ENCODE measurements at places on chromosomes 3 and 15.

- no peak for DNase-seq
Measured at GRCh38 chr15:99402014-99402729, 150.9 kb downstream of the LRRC28 start.

- no peak for DNase-seq
Measured at GRCh38 chr3:33887478-33887877, 89.0 kb downstream of the PDCD6IP start.

GRCh38 chr3:150925751-150926201 is 20.5 kb upstream of the MINDY4B start:
- no peak for DNase-seq

DNA sequence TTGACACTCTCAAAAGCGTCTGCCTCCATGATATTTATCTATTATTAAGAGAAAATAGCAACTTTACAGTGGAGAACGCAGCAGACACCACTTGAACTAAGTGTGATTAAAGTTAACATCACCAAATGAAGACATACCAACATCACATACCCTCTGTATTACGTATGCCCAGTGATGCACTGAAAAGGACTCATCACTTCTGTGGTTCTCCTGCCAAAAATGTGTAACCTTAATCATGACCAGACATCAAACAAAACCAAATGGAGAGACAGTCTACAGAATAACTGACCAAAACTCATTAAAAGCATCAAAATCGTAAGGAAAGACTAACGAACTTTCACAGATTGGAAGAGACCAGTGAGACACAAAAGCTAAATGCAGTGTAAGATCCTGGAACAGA is 103.2 kb downstream of the PPP2R3A start:
- no peak for DNase-seq

- no peak for DNase-seq
Measured at GRCh38 chr15:33021806-33022389, 172.6 kb downstream of the FMN1 start.

DNA sequence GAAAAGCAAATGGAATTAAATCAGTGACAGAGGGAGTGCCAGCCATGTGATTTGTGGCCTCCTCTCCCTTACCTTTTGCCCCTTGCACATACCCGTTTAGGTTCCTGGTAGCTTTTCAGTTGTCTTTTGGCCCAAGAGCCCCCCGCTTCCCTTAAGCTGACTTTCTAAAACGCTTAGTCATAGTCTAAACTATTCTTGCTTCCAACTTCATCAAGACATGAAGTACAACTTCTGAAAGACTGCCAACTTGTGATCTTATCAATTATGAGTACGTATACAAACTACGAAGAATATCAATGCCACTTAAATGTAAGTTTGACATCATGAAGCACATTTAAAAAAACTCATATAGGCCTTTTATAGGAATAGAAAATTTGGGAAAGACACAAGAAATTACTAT is 61.9 kb downstream of the EIF3J start:
- no peak for DNase-seq

GRCh38 chr3:196706327-196706726 is 5.7 kb downstream of the CEP19 start:
- no peak for DNase-seq

DNA sequence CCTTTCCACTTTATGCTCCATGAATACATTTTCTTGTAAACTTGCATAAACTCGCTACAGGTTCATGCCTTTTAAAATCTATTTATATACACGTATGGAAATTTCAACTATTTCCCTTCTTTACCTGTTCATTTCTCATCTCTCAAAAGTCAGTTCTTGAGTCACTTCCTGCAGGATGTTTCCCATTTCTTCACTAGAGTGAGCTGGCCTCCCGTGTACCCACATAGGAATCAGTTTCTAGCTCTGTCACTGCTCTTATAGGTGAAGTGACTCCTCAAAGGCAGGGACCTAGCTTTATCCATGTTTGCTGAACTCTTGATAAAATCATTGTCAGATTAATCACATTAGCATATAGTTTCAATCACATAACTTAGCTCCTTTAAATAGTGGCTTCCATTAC is 259.7 kb downstream of the EPHA3 start:
- no peak for DNase-seq

GRCh38 chr3:182967218-182968204 is 12.8 kb downstream of the DCUN1D1 start:
- no peak for DNase-seq

DNA sequence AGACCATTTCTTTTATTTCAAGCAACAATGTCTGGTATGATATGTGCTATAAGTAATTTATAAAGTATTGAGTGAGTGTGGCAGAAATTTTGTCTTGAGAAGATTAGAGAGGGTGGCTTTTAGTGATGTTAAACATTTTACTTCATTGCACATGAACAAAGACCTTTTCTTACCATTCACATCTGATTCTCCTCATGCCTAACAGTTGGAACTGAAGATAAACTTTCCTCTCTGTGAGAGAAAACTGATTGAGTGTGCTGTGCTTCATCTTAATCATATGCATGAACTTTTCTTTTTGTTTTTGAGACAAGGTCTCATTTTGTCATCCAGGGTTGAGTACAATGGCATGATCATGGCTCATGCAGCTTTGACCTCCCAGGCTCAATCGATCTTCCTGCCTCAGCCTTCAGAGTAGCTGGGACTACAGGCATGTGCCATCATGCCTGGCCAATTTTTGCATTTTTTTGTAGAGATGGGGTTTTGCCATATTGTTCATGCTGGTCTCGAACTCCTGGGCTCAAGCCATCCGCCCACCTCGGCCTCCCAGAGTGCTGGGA is 377.7 kb upstream of the GOLIM4 start:
- no peak for DNase-seq

GRCh38 chr15:70259640-70260508 is 162.2 kb upstream of the TLE3 start:
- no peak for DNase-seq

GRCh38 chr3:149512073-149512782 is 37.7 kb downstream of the TM4SF4 start:
- DNase-seq = no peak

DNA sequence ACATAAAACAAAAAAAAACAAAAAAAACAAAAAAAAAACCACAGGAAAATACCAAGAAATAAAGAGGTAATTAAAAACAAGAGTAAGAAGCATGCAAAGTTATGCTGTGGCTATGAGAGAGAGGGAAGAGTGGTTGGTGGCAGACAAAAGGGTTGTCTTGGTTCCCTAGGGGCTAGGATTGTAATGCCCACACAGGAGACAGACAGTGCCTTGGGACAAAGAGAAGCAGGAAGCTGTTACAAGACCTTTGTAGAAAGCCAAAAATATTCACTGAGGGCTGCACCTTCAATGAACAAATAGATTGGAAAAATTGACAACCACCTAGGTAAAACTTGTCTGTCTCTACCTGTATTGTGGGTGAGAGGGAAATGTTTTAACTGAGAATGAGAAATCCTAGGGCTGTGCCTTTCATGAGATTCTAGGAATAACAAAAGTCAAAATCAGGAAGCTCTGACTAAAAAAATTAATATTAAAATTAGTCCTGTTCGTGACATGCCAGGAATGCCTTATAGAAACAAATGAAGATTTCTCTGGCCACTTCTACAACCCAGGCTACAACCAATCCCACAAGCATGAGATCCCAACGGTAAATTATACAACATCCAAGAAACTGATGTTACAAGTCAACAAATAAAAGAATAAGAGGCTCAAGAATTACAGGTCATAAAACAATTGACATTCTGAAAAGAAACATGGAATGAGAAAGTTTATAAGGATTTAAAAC is 45.0 kb upstream of the PRICKLE2 start:
- no peak for DNase-seq

DNA sequence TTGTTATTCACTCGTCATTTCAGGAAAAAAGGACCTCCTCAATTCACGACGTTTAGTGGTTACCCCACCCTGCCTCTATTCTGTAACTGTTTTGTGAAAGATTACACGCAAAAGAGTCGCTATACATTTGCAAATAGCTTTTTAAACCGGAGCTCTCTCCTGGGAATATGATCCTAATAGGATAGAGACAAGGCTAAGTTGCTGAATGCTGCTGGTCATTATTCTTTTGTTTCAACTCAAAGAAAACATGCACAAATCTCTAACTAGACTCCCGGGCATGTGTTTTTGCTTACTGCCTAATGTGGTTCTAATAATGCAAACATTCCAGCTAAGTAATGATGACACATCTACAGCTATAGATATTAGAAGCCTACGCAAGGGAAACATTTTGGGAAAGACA is 214.6 kb upstream of the MDFIC2 start:
- DNase-seq = no peak

DNA sequence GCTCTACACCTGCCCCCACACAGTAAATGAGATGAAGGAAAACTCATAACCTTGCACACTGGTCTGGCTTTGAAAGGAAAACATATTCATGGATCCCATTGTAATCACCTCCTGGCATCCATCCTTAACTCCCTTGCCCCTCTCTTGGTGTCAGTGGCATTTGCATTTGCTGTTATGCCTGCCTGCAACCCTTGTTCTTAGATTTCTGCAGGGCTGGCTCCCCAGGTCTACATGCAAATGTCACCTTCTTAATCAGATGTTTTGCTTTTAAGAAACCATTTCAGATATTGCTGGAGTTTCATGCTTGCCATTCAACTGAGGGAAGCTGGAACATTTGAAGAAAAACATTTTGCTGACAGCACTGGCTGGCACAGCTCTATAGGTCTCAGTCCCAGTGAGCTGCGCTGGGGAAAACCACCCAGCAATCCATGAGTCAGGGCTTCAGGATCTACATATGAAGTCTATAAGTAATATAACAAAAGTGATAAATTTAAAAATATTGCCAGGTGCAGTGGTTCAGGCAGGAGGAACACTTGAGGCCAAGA is 19.1 kb downstream of the LRRC2 start:
- no peak for DNase-seq

- no peak for DNase-seq
Measured at GRCh38 chr3:26437678-26438077, 184.9 kb upstream of the LRRC3B start.

GRCh38 chr15:64776402-64776786 is 1.0 kb upstream of the RBPMS2 start:
- DNase-seq = no peak

- no peak for DNase-seq
Measured at GRCh38 chr3:124814620-124815421, 72.3 kb downstream of the ITGB5 start.

- DNase-seq = no peak
Measured at GRCh38 chr3:29381595-29381994, 100.7 kb downstream of the RBMS3 start.

GRCh38 chr15:39885099-39885777 is 34.8 kb downstream of the GPR176 start:
- DNase-seq = no peak

DNA sequence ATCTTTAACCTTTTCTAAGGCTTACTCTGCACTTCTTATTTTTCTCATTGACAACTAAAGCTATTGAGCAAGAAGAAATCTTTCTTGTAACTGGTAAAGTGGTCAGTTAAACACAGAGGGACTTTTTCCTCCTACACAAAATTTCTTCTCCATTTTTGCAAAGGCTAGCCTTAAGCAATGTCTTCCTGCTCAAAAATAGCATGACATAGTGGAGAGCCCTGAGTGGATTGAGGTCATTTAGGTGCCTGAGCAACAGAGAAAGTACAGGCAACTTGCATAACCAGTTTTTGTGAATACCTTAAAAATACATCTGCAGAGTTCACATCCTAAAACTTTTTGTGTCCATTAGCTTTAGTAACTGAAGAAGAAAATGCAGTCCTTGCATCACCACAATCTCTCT is 144.7 kb upstream of the TTC14 start:
- no peak for DNase-seq

DNA sequence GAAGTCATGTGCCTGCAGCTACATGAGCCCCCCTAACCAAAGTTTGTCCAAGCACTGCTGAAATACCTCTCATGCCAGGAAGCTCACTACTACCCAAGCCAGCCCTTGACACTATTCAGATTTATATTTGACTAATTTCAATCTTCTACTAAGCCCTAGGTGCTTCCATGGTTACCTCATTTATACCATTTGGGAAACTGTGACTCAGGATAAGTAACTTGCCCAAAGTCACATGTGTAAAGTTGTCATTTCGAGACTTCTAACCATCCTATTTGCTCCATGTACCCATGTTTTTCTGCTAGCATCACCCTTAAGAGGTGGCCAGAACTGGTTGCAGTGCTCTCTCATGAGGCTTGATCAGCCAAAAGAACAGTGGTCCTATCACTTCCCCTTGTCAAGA is 20.7 kb upstream of the TIMP4 start:
- DNase-seq = no peak

DNA sequence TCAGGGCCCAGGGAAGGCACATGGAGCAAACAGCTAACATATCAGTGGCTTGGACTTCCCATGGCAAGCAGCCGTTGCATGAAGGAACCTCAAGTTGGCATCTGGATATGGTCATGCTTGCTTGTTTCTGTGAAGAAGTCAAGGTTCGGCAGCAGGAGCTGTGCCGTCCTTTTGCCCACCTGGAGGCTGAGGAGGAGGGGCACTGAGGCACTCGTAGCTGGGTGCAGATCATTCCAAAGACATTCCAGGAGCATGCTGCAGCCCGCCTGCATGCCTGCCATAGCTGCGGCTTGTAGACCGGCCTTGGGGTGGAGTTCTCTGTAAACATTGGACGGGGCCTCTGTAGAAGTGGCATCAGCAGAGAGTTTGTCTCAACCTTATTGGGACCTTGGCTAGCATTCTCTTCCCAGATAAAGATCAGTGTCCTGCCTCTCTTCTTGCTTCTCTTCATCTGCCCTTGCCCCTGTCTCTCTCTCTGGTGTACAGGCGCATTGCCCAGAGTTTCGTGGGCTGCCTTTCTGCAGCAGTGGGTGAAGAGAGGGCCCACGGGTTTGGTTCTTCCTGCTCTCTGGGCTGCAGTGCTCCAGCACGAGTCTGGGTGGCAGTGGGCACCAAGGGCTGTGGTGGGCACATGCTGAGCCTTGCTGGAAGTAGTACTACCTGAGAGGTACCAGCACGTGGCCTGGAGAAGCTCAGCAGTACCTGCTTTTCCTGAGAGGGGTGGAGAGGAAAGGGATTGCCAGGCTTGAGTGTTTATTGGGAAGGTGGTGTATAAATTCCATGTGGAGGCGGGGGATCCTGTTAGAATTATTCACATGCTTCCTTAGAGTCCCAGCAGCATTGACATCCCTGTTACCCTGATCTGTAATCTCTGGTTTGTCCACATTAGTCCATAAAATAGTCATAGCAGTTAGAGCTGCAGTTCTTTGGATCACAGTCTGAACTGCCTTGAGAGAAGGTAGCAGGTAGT is 49.4 kb downstream of the CHCHD6 start:
- DNase-seq = no peak

DNA sequence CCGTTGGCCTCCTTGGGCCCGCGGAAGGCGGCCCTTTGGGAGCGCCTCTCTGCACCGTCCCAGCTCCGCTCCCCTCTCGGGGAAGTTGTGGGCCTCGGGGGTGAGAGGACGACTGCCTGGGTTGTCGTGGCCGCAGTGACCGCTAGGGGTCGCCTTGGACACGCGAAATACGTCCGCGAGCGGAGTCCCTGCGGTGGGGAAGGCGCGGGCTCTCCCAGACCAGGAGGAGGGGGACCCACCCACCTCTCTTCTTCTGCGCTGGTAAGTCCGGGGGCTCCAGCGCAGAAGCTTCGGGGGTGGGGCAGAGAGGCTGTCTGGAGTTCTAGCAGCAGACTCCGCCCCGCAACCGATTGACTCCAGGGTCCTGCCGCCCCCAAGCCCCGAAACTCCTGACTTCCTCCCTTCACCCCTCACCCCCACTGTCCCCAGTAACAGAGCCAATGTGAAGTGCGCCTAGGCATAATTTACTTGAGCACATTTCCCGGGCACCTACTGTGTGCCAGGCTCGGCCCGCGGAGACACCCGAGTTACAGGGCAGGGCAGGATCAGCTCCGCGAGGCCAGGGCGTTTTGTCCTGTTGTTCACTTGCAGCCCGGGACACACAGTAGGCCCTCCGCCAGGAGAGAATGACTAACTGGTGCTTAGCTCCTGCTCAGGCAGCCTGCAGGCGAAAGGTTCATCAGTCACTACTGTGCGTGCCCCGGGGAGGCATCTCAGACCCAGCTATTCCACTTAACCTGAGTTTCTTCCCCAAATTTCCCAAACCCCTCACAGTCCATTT is 32.8 kb downstream of the DNASE1L3 start:
- no peak for DNase-seq
